Uterus (tissue), 4 donors: ENCODE measurements at places on chromosomes 7 and 10.

GRCh38 chr10:60271319-60272040 lies 118.2 kb downstream of the ANK3 start:
- no peak for DNase-seq
- H3K27me3 ChIP-seq = no peaks in the 10 kb centered on the region
- no peak overlapping the region for H3K4me3 ChIP-seq
- no peak overlapping the region for H3K27ac ChIP-seq
- H3K36me3 ChIP-seq = no peaks in the 10 kb centered on the region

DNA sequence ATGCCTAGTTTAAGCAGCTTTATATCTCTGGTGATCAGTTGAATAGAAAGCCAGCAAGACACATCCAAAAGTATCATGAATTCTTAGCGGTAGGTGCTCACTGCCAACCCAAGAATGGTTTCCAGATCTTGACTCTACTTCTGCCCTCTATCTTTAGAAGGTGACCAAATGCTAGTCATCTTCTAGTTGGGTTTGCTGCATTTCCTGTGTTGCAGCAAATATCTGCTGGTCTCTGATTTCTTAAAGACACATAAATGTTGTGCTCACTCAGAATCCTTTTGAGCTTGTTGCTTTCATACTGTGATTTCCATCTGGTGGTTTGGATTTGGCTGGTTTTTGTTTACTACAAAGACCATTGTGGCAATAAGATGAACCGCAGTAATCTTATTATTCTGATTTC lies 2.2 kb downstream of the CDC123 start:
- H3K27me3 ChIP-seq = no peaks in the 10 kb centered on the region
- no peak for DNase-seq
- no peaks in the 10 kb centered on the region for H3K36me3 ChIP-seq
- no peak overlapping the region for H3K4me3 ChIP-seq

- H3K27me3 ChIP-seq = no peaks in the 10 kb centered on the region
- no peaks in the 10 kb centered on the region for H3K36me3 ChIP-seq
- no peak overlapping the region for H3K27ac ChIP-seq
- H3K4me3 ChIP-seq = no peak overlapping the region
- no peaks in the 10 kb centered on the region for H3K4me1 ChIP-seq
These were observed 133.2 kb downstream of the VPS50 start for GRCh38 chr7:93365341-93365740.

- no peaks in the 10 kb centered on the region for H3K27me3 ChIP-seq
- no peak overlapping the region for H3K4me3 ChIP-seq
- DNase-seq = no peak
These were observed 9.8 kb upstream of the RAB18 start for GRCh38 chr10:27494116-27494805.

DNA sequence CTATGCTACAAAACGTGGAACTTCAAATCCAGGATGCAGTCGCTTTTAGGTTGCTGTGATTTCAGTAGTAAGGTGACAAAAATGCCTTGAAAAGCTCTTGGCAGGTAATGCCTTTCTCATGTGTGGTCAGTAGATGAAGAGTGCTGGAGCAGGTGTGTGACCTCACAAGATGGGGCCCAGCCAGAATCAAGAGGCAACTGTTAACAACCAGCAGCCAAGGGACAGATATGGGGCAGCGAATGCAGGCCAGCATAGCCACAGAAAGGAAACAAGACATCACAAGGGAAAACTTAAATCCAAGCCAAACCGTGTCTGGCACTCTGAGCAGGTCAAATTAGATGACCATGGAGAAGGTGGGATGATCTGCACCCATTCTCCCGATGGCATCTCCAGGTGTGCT lies 12.3 kb downstream of the HUS1 start:
- DNase-seq = no peak
- H3K4me3 ChIP-seq = no peak overlapping the region
- no peaks in the 10 kb centered on the region for H3K27me3 ChIP-seq
- H3K36me3 ChIP-seq = no peaks in the 10 kb centered on the region
- H3K27ac ChIP-seq = no peak overlapping the region

- no peaks in the 10 kb centered on the region for H3K36me3 ChIP-seq
- no peak for DNase-seq
- no peaks in the 10 kb centered on the region for H3K27me3 ChIP-seq
- no peaks in the 10 kb centered on the region for H3K4me1 ChIP-seq
These were observed 8.0 kb downstream of the STAG3 start for GRCh38 chr7:100185726-100186125.

DNA sequence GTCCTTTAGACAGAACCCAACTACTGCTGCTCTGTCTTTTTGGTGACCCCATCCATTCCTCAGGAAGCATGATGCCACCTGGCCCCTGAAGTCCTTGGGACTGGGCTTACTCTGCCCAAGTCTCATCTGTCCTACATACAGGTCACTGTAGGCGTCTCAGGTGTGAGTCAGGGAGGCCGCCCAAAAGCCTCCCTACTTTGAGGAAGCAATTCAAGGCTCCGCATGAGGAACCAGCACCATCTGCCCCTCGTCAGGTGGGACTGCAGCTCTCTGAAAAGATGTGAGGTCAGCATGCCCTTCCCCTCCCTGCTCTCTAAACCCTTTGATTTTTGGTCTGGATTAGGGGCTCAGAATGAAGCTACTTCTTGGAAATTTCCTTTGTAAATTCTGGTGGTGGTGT lies 354.8 kb downstream of the CXCL12 start:
- DNase-seq = no peak
- no peaks in the 10 kb centered on the region for H3K36me3 ChIP-seq
- peaks cover 5% of the 10 kb centered on the region for H3K4me1 ChIP-seq
- H3K27me3 ChIP-seq = no peaks in the 10 kb centered on the region
- H3K27ac ChIP-seq = peak overlapping the region; percentile 51

- H3K36me3 ChIP-seq = no peaks in the 10 kb centered on the region
- H3K27ac ChIP-seq = no peak overlapping the region
- no peaks in the 10 kb centered on the region for H3K27me3 ChIP-seq
- H3K4me1 ChIP-seq = no peaks in the 10 kb centered on the region
These were observed 1115.3 kb downstream of the REEP3 start for GRCh38 chr10:64636461-64636860.

GRCh38 chr7:107206136-107206535 lies 37.3 kb downstream of the HBP1 start:
- H3K4me3 ChIP-seq = no peak overlapping the region
- H3K27me3 ChIP-seq = no peaks in the 10 kb centered on the region
- peak overlapping the region; percentile 89 for H3K27ac ChIP-seq
- no peaks in the 10 kb centered on the region for H3K36me3 ChIP-seq

DNA sequence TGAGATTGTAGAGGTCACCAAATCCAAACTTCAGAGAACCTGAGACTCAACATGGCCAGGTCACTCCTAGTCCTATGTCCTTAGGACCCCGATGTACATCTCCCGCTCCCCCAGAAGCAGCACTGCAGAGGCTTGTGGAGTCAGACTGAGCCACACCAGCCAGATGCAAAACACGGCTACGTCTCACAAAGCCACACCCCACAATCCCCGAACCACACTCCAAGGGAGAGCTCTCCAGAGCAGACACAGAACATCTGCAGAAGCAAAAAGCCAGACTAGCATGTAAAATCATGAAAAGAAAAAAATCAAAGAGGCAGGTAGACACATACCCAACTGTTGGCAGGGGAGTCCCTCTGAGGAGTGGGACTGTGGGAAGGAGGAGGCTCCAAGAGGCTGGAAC lies 104.9 kb downstream of the CTBP2 start:
- H3K36me3 ChIP-seq = no peaks in the 10 kb centered on the region
- peaks cover 35% of the 10 kb centered on the region for H3K4me1 ChIP-seq
- H3K27me3 ChIP-seq = no peaks in the 10 kb centered on the region
- no peak overlapping the region for H3K4me3 ChIP-seq
- DNase-seq = no peak

GRCh38 chr7:84792231-84792893 lies 394.5 kb downstream of the SEMA3D start:
- no peak for DNase-seq
- no peak overlapping the region for H3K27ac ChIP-seq
- H3K4me1 ChIP-seq = no peaks in the 10 kb centered on the region
- no peak overlapping the region for H3K4me3 ChIP-seq

DNA sequence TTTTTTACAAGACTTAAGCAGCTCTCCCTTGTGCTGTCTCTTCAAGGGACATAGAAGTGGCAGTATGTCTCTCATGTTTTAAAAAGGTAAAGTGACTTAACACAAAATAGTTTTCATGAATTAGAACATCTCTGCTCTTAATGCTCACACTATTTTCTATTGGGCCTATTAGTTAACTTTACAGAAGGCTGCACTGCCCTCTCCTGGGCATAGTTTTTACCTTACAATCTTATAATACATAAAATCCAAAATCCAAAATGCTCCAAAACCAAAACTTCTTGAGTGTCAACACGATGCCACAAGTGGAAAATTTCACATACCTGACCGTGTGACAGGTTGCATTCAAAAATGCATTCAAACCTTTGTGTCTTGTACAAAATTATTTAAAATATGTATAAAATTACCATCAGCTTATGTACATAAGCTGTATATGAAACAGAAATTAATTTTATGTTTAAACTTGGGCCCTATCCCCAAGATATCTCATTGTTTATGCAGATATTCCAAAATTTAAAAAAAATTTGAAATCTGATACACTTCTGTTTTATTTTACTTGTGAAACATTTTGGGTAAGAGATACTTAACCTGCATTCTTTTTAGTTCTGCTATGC lies 25.8 kb downstream of the TES start:
- H3K27me3 ChIP-seq = no peaks in the 10 kb centered on the region
- H3K4me3 ChIP-seq = no peak overlapping the region
- peak overlapping the region; percentile 61 for H3K27ac ChIP-seq
- peak; percentile 70 for DNase-seq

- H3K4me3 ChIP-seq = peak overlapping the region; percentile 93
- H3K27ac ChIP-seq = peak overlapping the region; percentile 75
- H3K36me3 ChIP-seq = no peaks in the 10 kb centered on the region
- H3K27me3 ChIP-seq = no peaks in the 10 kb centered on the region
- DNase-seq = no peak
These were observed 572 bp downstream of the CHST12 start for GRCh38 chr7:2403718-2404648.

DNA sequence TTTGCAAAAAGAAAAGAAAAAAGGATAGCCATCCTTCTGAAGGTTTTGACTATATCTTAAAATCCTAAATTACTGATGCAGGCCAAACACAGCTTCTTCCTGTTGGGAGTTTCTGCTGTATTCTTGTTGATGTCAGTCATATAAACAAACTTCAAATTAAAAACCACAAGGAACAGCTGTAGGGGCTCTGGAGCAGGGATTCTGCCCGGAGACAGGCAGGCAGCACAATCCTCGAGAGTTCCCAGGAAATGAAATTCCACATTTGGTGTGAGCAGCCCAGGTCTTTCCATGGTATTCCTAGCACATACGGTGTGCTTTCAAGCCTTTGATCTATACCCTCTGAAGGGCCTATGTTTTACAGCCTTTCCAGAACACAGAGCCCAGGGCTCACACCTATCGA lies 43.2 kb downstream of the INSYN2A start:
- no peaks in the 10 kb centered on the region for H3K27me3 ChIP-seq
- no peak overlapping the region for H3K4me3 ChIP-seq
- H3K4me1 ChIP-seq = no peaks in the 10 kb centered on the region
- H3K27ac ChIP-seq = no peak overlapping the region
- no peaks in the 10 kb centered on the region for H3K36me3 ChIP-seq

DNA sequence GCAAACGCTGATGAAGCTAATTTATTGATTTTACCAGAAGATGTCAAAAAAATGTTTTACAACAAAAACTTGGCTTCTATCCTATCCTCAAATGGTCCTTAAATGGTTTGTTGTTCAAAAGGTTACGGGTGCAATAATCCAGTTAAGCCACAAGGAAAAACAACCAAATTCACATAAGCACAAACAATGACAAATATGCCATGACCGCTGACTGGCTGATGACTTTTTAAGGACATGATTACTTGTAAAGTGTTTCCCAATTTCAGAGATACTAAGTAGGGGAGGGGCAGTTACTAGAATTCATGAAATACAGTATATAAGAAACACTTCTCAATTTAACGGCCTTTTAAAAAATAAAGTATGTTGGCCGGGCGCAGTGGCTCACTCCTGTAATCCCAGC lies 28.8 kb downstream of the ABI1 start:
- no peaks in the 10 kb centered on the region for H3K4me1 ChIP-seq
- no peak overlapping the region for H3K27ac ChIP-seq
- no peaks in the 10 kb centered on the region for H3K27me3 ChIP-seq
- H3K36me3 ChIP-seq = no peaks in the 10 kb centered on the region

DNA sequence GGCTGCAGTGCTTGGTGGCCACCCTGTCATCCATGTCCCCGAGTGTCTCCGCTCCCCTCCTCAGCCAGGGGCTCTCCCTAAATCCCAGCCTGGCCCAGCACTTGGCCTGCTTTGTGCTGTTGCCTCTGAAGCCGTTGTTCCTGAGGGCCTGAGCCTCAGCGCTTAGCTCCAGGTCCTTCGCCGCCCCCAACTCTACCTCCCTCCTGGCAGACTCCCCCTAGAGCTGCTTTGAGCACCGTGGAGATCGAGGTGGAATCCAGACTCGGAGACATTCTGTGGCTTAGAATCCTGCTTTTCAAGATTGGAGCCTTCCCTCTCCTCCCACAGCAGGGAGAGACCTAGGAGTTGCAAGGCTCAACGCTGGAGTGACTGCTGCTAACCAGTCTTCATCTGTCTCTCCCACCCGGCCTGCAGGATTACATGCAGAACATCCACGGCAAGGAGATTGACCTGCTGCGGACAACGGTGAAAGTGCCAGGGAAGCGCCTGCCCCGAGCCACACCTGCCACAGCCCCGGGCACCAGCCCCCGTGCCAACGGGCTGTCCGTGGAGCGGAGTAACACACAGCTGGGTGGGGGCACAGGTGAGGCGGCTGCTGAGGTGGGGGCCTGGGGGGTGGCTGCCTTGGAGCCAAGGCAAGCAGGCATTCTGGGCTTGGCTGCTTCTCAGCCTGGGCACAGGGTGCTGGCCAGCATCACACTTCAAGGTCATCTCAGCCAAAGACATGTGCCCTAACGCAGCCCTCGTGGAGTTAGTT lies 33.3 kb downstream of the GBX1 start:
- no peak overlapping the region for H3K4me3 ChIP-seq
- H3K4me1 ChIP-seq = no peaks in the 10 kb centered on the region
- no peaks in the 10 kb centered on the region for H3K27me3 ChIP-seq
- no peak overlapping the region for H3K27ac ChIP-seq

DNA sequence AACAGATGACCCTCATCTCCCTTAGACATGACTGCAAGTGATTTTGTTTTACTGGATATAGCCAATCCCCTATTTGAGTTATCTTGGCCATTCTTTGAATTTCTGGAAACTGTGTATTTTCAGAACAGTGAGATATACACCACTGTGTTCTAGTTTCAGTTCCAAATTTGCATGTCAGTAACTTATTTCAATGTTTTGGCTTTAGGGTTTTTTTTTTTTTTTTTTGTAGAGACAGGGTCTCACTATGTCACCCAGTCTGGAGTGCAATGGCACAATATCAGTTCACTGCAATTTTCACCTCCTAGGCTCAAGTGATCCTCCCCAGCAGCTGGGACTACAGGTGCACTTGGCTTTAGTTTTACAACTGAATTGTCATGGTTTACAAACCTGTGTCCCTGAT lies 67.2 kb downstream of the ATAD1 start:
- no peaks in the 10 kb centered on the region for H3K27me3 ChIP-seq
- no peak overlapping the region for H3K27ac ChIP-seq
- H3K4me3 ChIP-seq = no peak overlapping the region
- no peak for DNase-seq
- H3K4me1 ChIP-seq = no peaks in the 10 kb centered on the region
